ENCODE measurements at places on chromosomes 5 and 9. TPM values are rescaled to one million over a fixed set of nuclear protein-coding genes. Genes with fewer than 3 reads are reported as not detected.

GRCh38 chr9:14348373-14349145 is 34.6 kb upstream of the NFIB start:
- DNase-seq = no peak

- DNase-seq = no peak
Measured at GRCh38 chr5:176497852-176498251, 39.4 kb downstream of the RNF44 start.

DNA sequence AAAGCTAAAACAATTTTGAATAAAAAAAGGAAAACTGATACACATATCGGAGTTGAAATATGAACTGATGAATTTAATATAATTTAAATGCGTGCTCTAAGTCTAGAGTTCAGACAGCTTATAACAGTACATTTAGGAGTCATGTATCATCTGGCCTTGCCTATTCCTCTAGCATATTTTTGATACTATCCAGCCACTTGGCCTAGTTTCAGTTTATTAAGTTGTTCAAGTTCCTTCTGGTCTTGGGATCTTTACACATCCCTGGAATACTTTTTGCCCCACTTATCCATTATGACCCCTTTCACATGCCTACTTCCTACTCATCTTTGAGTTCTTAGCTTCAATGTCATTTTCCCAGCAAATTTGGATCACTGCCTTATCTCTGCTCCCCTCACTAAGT is 192.4 kb upstream of the EFNA5 start:
- DNase-seq = no peak

- DNase-seq = no peak
Measured at GRCh38 chr5:169804861-169805260, 167.8 kb downstream of the DOCK2 start.

DNA sequence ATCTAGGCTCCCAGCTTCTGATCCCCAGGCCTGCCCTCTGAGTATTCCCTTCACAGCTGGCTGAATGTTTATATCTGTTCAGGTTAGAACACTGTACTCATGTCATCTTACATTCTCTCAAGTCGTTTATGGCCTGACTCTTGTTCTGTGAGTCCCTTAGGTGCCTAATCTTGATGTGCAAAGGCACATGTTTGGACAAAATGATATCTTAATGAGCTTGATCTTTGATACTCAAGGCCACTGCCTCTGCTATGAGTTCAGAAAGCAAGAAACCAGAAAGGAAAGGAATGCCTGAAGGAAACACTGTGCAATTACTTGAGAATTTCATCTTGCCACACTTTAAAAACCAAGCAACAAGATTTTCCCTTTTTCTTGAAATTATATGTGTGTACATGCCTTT is 391.8 kb upstream of the ZNF608 start:
- DNase-seq = no peak

DNA sequence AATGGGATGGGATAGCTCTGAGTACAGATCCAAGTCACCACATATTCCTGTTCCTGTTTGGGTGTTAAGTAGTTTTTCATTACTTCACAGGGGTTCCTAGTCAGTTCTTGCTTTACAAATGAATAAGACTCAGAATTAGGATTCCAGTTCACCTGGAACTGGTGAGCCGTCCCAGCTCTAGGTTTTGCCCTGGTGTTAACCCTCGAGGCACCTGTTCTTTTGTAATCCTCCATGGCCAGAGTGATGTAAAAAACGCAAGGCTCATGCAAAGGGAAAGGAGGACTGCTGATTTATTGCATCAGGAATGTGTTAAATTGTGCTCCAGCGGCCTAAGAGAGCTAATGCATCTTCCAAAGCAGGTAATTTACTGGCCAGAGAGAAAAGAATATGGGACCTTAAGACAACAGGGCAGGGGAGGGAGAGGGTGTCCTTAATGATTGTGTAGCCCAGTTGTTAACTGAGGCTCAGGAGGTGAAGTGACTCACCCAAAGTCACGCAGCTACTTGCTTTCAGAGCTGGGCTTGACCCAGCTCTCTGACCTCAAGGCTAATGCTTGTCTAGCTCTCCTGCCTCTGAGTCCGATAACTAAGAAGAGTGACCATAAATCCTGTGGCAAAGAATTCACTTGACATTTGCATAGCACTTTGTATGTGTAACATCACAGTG is 70.5 kb downstream of the DMRT2 start:
- DNase-seq = no peak

- DNase-seq = no peak
Measured at GRCh38 chr5:72692231-72692637, 124.2 kb upstream of the TNPO1 start.

DNA sequence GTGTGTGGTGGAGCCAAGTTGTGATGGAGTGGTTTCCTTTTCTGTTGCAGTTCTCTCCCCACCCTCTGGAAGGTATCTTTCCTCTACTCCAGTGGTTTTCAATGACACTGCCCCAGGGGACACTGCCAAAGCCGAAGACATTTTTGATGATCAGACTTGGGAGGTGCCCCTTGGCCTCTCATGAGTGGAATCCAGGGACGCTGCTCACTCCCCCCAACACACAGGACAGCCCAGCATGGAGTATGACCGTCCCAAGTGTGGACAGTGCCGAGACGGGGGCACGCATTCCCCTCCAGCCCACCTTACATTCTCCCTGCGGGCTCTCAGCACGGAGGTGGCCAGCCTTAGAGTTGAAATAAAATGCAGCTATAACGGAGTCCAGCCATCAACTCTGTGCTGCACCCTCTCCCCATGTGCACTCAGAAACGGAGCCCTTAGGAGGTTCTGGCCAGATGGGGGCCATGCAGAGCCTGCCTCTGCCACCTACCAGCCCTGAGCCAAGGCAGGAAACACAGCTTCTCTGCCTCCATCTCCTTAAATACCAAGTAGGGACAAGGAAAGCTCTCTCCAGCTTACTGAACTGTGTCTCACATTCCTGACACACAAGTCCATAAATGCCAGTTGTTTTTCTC is 150.8 kb downstream of the ROR2 start:
- DNase-seq = no peak

The NEUROG1 gene
- not detected for polyA plus RNA-seq

The SUSD1 gene
- polyA plus RNA-seq = 12.0 TPM

The CCL21 gene
- polyA plus RNA-seq = 11.6 TPM

The FRMD3 gene
- polyA plus RNA-seq = 27.3 TPM
